ENCODE measurements at places on chromosomes 3 and 15.
A peak's percentile ranks its signal among the peaks of the same experiment; 100 is the strongest.

DNA sequence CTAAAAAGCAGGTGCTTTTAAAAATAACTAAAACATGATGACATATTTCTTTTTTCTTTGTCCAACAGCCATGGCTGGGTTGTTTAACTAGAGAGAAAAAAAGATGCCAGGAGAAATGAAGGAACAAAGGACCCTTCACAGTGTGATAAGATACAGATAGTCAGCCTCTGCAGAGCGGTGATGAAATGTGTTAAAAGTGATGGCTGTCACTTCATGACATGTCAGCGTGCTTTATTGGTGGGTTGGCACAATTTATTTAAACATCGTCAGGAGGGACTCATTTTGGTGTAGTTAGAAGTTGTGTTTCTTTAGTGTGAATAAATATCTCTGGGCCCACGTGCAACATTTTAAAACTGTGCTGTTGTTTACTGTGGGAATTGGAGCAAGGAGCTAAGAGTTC is 887.4 kb upstream of the CFAP20DC start:
- no peak for DNase-seq

GRCh38 chr15:68818066-68818768 is 2.5 kb downstream of the ANP32A start:
- peak; percentile 79 for DNase-seq

- no peak for DNase-seq
Measured at GRCh38 chr3:182937293-182938051, 42.9 kb downstream of the DCUN1D1 start.

GRCh38 chr3:187740421-187741399 is 4.6 kb downstream of the BCL6 start:
- DNase-seq, result peak; percentile 88

DNA sequence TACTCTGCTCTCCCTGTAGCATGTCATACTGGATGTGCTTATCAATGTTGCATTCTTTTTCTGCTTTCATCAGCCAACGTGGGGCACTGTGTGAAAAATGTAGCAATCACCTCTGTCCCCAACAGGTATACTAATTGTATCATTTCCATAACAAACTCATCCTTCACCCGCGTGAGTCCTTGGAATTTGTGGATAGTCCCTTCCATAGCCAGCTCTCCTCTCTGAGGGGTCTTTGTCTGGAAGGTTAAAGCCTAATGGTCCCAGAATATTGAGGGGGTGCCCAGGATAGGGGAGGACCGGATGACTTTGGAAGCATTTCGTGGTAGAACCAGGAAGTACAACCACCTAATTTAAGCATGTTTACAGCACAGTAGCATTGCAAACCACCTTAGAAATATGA is 124.6 kb downstream of the FOXB1 start:
- no peak for DNase-seq

DNA sequence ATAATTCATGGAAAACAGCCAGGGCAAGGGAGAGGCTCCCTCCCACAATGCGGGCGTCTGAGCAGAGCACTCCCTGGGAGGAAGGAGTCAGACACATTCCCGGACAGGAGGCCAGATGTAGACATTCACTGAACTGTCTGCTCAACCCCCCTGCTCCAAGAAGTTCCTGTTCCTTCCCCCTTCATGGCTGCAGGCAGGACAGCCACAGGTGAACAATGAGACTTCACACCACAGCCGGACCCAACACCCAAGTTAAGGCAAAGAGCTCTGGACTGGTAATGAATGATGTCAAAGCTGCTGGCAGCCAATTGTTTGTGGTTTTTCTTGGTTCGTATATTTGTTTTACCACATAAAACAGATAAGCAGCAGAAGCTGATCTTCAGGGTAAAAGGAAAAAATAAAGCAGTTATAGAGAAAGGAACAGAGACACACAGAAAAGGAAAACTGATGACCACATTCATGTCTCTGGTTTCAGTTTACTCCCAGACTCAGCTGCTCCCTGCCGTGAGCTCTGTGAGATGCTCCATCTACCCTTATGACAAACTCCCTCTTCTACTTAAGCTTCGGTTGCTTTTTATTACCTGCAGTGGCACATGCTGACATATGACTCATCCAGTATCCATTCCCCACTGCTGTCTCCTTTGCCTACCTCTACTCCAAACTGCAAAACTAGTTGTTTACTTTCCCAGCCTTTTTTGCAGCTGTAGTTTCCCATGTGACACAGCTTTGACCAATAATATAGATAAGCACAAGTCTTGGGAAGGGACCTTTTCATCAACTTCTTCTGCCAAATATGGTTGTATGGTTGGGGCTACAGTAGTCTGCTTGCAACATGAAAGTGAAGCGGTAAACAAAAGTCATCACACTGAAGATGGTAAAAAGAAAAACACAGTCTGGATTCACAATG is 33.1 kb downstream of the DZIP1L start:
- DNase-seq, result no peak

Data from sciatic nerve (tissue), 2 donors.